Activated CD8-positive, alpha-beta memory T cell treated with anti-CD3 and anti-CD28 coated beads for 1 hour (primary cell): ENCODE measurements at places on chromosomes 16 and 17.

GRCh38 chr16:20838240-20838639 is 31.9 kb downstream of the REXO5 start:
- no peak for DNase-seq

DNA sequence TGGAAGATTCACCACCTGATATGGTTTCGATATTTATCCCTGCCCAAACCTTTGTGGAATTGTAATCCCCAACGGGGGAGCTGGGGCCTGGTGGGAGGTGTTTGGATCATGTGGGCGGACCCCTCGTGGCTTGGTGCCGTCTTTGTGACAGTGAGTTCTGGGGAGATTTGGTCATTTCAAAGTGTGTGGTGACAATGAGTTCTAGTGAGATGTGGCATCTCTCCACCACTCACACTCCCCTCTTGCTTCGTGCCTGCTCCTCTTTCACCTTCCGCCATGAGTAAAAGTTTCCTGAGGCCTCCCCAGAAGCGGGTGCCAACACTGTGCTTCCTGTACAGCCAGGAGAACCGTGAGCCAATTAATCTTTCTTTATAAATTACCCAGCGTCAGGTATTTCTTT is 9.7 kb downstream of the CCDC57 start:
- DNase-seq = no peak

- no peak for DNase-seq
These were observed 5.1 kb downstream of the SNAI3 start for GRCh38 chr16:88681084-88681680.

GRCh38 chr16:57341062-57341440 is 17.5 kb upstream of the CCL22 start:
- no peak for DNase-seq

DNA sequence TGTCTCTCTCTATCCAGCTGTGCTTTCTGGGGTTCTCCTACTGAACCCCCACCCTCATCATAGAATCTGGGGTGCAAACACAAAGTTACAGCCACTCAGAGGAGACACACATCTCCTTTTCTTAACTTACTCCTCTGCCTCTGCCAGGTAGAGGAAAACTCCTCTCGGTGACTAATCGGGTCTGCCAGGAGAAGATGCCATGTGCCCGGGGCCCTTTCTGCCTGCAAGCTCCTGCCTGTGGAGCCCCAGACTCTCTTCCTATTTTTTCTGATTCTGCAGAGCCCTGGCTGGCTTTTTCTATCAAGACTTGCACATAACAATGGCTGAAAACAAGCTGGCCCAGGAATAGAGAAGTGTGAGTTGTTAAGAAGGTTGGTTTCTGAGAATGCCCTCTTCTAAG is 10.4 kb downstream of the SLC6A4 start:
- DNase-seq = no peak

DNA sequence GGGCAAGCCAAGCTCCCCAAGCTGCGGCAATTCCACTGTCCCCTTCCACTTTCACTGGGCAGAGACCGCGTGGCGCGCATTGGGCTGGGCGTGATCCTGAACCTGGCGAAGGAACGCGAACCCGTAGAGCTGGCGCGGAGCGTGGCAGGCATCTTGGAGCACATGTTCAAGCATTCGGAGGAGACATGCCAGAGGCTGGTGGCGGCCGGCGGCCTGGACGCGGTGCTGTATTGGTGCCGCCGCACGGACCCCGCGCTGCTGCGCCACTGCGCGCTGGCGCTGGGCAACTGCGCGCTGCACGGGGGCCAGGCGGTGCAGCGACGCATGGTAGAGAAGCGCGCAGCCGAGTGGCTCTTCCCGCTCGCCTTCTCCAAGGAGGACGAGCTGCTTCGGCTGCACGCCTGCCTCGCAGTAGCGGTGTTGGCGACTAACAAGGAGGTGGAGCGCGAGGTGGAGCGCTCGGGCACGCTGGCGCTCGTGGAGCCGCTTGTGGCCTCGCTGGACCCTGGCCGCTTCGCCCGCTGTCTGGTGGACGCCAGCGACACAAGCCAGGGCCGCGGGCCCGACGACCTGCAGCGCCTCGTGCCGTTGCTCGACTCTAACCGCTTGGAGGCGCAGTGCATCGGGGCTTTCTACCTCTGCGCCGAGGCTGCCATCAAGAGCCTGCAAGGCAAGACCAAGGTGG is 9.8 kb downstream of the SARM1 start:
- no peak for DNase-seq

DNA sequence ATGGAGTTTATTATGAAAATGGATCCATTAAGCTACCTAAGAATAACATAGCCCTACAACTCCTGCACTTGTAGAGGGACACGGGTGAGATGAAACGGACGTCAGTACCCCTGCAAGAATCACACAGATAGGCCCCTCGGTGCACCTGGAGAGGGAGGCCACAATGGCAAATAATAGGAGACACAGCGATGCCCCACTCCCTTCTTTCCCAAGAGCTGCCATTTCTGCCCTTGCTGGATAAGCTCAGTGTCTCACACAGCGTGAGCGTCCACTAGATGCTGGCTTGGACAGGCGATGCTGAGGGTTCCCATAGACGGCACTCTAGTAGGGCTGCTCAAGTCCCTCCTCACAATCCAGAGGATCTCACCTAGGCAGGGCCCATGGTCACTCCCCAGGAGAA is 67.8 kb downstream of the ADCY9 start:
- DNase-seq = no peak

- no peak for DNase-seq
These were observed 468 bp downstream of the FLYWCH2 start for GRCh38 chr16:2883458-2883908.

DNA sequence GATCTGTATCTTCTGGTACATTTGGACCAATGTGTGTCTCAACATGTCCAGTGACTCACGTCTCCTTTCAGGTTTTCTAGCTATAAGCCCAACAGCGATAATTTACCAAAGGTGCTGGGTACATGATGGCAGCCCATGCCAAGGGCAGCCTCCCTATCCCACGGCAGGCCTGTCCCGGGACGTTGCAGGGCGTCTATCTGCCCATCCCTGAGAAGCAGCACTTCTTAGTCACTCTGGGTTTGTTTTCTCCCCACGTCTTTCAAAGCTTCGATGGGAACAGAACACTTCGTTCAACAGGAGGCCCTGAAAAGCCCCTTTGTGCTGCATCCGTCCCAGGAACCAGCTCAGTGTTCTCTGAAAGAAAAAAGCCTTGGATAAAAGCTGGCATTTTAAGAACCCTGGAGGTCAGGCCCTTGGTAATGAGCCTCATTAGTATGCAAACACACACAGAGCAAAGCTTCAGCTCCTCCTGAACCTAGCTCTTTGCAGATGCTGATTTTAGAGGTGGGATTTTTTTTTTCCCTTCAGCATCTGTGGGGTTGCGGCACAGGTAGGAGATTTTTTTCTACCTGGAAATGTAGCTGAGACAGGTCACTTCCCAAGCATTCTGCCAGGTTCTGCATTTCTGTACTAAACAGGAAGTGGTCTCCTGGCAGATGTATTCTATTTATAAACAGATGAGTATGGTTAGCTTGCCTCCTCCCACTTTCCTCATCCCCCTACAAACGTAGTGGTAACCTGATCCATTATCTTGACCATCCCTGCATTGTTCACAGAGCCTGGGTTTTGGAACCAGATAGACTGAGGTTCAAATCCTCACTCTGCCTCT is 17.5 kb upstream of the MT4 start:
- DNase-seq = no peak

DNA sequence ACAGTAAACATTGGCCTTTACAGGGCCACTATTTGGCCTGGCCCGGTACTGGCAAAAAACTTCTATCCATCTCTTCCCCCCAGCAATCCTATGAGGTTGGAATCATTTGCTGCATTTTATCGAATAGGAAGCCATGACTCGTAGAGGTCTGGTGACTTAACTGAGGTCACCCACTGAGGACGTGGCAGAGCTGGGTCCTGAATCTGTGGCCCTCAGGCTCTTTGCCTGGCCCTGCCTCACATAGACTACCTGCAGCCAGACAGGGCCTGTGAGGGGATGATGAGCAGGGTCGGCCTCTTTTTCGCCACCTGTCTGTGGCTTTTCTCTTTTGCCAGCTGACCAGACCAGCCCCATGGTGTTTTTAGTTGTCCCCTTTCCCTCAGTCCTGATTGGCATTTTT is 1.9 kb downstream of the PPP4C start:
- DNase-seq = no peak

DNA sequence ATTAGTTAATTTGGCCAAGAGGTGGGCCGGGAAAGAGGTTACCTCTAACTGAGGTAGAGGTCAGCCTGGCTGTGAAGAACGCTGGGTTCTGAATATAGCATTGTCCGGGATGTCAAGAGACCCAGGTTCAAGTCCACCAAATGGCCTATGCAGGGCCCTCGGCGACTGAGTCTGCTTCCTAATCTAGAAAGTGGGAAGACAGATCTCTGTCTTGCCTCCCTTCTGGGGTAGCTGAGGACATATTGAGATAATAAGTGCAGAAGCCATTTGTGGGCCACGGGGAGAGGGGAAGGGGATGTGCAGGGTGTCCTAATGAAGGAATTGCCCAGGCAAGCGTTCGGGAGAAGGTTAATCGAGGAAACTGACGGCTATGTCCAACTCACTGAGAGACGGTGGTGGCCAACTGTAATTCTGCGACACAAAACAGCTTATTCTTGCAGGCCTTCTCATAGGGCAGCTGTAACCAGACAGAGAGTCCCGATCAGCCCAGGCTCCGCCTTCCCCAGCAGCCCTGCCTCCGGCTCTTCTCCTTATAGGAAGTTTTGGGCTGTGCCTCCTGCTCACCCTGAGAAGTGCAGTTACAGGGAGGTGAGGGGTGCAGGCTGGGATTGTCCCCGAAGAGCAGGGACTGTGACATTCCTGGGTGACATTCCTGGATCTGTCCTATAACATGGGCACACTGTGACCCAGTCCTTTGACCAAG is 15.9 kb downstream of the HASPIN start:
- no peak for DNase-seq

GRCh38 chr17:3695723-3696411 is at the start of gene P2RX5:
Gene P2RX5, minus strand, starts transcription at chr17:3696155. Its CDS starts 150 bp downstream, at chr17:3696005.
- DNase-seq = no peak

DNA sequence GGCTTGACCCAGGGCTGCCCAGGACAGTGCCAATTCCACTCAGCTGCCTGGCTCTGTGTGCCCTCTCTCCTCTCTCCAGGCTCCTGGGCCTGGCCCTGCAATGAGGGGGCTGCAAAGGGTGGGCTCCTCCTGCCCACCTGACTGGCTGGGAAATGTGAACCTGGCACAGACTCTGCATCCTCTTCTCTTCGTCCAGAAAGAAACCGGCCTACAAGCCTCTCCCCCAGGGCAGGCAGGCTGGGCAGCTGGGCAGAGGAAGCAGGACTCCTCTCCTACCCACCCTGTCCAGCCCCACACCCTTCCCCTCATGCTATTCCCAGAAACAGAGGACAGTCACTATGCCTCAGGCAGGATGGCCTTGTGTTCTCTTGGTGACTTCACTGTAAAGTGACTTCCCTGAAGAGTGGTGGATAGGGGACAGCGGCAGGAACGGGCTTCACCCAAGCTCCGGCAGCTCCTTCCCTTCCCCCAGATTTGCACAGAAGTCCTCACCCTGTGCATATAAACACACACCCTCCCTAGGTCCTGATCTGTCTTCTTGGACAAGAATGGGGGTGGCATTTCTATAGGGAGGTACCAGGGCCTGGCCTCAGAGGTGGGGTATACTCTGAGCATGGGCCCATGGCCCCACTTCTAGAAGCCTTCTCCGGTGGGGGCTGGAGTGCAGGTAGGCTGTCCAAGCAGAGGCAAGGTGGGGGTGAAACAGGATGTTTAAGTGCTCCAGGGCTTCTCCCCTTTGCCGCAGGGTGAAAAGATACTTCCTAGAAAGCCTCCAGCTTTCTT is 4.9 kb upstream of the STAT5A start:
- no peak for DNase-seq

- DNase-seq = no peak
These were observed 103.8 kb downstream of the TRIM37 start for GRCh38 chr17:59002848-59003247.

DNA sequence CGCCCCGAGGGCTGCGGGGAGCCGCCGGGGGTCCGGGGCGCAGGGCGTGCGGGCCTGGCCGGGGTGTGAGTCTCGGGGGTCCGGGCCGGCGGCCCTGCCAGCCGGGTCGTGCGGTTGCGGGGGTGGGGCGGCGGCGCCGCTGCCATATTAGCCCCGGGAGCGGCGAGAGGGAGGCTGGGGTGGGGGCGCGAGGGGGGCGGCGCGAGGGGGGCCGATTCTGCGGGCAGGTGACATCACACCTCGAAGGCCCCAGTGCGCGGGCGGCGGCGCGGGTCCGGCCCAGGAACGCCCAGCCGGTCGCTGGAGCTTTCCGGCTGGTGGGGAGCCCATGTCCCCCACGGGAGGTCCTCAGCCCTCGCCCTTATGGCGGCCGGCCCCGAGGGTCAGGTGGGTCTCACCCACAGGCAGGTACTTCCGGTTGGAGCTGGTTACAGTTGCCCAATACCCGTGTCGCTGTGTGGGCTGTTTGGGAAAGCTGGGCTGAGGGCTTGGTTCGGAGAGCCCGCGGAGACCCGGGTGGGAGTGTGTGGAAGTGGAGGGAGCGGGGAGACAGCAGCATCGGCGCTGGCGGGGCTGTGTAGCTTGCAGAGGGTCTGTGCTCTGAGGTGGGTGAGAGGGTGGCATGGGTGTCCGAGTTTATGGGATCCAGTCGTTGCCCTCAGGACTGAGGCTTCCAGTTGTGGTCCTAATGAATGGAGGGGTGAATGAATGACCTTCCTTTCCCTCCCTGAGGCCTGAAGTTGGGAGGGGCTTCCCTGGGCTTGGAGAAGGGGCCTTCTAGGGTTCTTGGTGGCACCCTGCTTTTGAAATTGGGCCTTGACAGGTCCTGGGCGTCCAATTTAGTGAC is 804 bp downstream of the ATP6V0C start:
- no peak for DNase-seq

- DNase-seq = peak; percentile 16
These were observed 677 bp downstream of the SNTB2 start for GRCh38 chr16:69187446-69188235.

DNA sequence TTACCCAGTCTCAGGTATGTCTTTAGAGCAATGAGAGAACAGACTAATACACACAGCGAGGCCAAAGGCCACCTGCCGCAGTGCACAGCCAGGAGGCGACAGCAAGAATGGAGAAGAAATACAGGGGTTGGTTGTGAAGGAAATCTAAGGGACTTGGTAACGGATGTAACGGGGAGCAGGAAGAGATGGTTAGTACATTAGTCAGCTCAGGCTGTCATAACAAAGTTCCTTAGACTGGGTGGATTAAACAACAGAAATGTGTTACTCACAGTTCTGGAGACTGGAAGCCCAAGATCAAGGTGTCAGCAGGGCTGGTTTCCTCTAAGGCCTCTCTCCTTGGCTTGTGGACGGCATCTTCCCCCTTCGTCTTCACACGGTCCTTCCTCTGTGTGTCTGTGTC is 47.1 kb downstream of the TVP23C start:
- no peak for DNase-seq

GRCh38 chr17:75489511-75489955 is 25.8 kb downstream of the CASKIN2 start:
- no peak for DNase-seq
